Epithelial cell of prostate (primary cell): ENCODE measurements at places on chromosomes 2 and 18.

- no peak for DNase-seq
Observed at GRCh38 chr18:7207366-7207915, 23.4 kb upstream of the LRRC30 start.

DNA sequence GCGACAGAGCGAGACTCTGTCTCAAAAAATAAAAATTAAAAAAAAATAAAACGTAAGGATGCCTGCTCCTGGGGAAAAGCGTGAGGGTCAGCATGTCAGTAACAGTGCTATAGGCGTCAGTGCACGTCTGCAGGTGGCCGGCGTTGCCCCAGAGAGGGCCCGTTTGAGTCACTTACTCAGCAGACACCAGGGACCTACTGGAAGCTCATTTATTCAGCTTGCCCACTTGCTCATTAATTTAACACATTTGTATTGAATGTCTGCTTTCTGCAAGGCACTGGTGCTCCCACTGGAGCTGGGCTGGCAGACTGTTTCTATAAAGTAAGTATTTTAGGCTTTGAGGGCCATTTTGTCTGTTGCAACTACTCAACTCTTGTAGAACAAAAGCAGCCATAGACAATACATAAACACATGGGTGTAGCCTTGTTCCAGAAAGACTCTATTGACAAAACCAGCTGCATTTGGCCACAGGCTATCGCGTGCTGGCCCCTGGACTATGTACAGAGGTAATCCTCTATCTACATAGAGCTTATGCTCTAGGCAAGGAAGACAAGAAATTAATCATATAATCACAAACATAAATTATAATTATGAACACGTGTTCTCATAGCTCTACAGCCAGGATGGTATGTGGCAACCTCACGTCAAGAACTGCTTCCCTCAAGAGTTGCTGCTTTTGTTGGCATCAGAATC lies 73.2 kb downstream of the KLHL29 start:
- DNase-seq: no peak

DNA sequence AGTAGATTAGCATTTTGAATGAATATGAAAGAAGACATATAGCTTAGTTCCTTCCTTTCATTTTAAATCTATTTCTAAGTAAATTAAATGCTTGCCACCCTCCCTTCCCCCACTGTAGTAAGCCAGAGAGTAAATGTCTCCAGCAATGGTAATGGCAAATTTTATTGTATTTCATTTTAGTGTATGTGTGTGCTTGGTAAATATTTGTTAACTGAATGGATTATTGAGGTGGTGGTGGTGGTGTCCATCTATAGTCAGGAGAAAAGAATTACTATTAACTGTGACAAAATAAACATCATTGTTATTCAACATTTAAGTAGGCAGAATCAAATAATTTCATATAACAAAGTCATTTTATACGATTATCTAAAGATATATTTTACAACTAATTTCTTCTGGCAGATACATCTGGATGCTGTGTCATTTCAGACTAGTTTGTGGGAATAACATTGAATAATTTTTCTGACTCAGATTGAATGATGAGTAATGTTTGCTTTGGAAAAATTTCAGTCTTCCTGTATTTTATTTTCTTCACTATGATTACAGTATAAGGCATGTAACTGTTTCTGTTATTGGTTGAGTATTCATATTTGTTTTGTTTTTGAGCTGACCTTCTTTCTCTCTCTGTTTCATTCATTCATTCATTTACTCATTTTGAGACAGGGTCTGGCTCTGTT lies 18.3 kb downstream of the ASXL3 start:
- DNase-seq: no peak

DNA sequence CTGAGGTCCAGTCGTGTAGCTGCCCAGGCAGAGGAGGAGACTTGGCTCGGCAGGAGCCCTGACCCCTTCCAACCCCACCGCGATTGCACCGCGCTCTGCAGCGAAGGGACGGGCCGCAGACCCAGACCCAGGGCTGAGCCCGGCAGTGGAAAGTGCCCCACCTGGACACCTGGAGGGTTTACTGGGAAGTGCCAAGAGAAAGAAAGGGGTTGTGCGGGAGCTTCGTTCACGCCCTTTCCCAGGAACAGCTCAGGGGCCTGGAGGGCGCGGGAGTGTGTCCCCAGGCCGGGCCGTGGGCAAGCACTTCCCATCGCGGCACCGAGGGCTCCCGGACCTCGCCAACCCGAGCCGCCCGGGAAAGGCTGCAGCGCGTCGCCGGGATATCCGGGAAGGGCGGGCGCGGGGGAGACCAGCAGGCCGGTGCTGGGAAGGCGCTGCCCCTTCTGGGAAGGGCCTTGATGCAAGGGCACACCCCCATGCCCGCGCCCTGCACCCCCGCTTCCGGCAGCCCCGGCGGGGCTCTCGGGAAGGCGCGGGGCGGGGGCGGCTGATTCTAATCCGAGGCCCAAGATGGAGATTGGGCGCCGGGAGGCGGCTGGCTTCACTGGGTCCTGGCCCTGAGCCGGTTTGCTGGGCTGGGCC lies 36.1 kb upstream of the MRPL33 start:
- DNase-seq: no peak

DNA sequence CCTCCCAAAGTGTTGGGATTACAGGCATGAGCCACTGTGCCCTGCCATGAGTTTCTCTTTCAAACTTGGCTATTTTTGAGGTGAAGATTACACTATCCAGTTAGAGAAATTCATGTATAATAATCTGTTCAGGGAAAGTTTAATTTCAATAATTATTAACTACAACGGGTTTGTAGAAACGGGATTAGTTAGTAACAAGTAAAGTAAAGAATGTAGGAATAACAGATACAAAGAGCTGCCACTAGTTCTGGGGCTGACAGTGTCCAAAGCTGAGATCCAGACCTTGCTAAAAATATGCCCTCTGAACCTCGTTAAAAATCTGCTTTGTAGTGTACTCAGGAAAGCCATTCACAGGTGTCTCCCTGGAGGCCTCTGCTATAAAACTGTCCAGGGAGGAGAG lies 16.9 kb downstream of the SFTPB start:
- no peak for DNase-seq

DNA sequence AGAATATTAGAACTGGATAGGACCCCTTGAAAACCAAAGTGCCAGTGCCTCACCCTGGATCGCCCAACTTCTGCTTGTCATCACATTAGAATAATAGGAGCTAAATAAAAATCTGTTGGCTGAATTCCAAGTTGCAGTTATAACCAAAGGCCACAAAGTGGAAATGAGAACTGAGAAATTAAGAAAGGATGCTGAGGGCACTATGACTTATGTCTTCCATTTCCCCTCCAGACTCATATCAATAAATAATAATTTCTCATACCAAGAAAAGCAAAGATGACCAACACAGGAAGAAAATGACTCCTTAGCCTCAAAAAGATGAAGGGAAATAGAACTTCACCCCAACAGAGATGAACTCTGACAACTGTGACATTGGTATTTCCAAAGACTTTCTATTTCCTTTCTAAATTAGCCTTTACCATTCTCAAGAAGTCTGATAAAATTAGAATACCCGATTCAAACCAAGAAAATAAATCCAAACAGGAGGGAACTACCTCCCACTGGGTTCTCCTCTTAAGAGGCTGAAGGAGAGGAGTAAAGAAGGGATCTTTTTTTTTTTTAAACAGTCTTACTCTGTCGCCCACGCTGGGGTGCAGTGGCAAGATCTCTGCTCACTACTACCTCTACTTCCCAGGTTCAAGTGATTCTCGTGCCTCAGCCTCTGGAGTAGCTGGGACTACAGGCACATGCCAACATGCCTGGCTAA lies 46.5 kb upstream of the EPG5 start:
- no peak for DNase-seq
